ENCODE measurements at places on chromosomes 12 and 14.

GRCh38 chr12:31234955-31235867 is 90.7 kb downstream of the SINHCAF start:
- peak; percentile 47 for DNase-seq

DNA sequence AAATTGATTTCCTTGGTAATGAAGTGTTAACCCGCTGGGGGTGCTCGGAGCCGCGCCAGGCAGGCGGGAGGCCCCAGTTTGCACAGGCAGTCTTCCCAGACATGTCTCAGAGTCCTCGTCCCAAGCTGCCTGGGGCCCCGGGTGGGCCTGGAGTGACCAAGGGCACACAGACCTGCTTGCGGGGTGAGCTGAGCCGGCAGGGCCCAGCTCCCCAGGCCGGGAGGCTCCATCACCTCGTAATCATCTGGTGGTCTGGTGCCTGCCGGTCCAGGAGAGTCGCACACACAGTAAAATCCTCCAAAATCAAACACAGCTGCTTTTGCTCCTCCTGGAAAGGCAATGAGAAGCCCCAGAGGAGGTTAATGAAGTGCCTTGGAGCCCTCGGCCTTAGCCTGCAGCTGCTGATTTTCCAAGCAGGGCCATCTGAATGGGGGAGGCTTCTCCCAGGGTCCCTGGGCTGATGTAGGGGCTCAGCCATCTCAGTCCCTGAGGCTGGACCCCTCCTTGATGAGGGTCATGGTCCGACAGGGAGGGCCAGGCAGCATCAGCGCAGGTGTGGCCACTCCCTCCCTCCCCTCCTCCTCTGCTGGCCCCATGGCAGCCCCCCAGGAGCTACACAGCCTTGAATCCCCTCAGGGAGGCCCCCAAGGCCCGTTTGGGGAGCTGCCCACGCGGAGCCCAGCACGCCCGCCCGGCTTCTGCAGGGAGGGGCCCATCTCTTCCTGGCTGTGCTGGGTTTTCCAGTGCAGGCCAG is 39.4 kb upstream of the FBRSL1 start:
- no peak for DNase-seq

- DNase-seq, result no peak
These were observed 20.8 kb upstream of the AMN start for GRCh38 chr14:102901633-102902032.

GRCh38 chr12:122795807-122796206 is 21.4 kb downstream of the CCDC62 start:
- no peak for DNase-seq

DNA sequence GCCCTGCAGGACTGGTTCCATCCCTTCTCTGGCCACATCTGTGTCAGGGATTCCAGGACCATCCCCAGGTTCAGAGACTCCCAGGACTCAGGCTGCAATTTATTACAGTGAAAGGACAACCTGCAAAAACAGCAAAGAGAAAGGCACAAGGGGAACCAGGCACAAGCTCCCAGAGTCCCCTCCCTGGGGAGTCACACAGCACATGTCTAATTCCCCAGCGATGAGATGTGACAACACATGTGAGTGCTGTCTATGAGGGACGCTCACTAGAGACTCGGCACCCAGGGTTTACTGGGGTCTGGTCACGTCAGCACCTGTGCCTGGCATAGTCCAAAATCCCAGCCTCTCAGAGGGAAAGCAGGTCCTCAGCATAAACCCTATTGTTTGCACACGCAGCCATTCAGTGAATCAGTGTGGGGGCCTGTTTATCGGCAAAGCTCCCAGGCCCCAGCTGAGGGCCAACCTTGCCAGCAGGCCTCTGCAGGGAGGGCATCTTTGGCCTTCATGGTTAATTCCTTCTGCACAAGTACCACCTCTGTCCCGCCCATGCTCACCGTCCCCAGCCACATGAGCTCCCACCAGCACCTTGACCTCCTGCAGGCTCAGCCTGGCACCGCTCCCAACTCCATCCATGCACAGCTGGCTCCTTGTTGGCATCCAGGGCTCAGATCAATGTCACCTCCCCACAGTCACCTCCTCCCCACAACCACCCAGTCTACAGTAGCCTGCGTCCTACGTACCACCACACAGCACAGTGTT is 198.9 kb upstream of the SFSWAP start:
- DNase-seq, result peak; percentile 25

DNA sequence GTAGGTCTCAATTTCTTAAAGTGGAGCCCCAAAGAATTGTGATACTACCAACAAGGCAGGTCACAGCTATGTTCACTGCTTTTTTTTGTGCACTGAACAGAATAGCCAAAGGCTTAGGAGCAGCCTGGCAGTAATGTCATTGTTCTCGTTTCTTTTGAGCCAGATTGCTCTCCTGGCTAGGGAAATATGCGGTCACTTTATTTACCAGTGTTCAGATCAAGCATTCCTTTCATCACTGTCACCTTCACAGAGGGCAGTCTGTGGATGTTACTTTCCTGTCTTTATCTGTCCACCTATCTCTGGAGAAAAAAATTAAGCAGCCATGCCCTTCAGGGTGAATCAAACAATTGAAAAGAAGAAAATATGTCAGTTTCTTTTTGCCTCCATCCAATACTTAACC is 159.6 kb downstream of the BTG1 start:
- DNase-seq, result no peak

- no peak for DNase-seq
These were observed 1218.7 kb downstream of the VRK1 start for GRCh38 chr14:98015921-98016320.

Measured in BE2C (cell line).